Stimulated activated CD4-positive, alpha-beta T cell treated with anti-CD3 and anti-CD28 coated beads, Interleukin-1b, Interleukin-23, amount 100 ng/mL, for 24 hours (primary cell): ENCODE measurements at places on chromosomes 12 and 14.

DNA sequence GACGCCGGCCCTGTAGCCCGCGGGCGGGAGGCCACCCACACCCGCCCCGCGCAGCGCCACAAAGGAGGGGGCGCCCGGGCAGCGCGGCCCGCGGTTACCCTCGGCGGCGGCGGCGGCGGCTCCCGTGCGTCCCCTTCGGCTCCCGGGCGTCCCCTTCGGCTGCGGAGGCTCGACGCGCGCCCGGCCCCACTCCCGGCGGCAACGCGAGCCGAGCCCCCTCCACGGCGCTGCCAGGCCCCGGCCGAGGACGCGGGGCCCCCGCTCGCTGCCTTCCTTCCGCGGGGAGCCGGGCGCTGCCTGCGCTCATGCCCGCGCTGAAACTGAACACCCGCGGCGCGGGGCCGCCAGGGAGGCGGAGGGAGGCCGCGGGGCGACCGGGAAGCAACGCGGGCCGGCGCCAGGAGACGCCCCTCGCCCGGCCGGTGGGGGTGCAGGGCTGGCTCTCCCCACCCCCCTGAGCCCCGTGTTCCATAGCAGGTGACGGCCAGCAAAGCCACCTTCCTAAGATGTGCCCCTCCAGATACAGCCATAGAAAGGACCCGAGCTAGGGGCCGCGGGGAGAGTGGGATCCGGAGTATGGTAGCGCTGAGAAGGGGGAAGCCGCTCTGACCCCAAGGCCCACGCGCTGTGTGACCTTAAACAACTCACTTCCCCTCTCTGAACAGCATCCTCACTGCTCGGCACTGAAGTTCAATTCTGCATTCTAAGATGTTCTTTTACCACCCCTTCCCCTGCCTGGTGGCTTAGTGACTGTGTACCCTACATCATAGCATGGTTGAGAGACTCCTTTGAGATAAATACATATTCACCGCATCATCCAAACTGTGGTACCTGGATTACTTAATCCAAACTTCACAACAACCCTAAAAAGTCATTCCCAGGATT lies 42.8 kb downstream of the KDM2B start:
- DNase-seq = no peak

GRCh38 chr12:52175371-52176350 lies 16.2 kb downstream of the KRT80 start:
- DNase-seq = no peak

DNA sequence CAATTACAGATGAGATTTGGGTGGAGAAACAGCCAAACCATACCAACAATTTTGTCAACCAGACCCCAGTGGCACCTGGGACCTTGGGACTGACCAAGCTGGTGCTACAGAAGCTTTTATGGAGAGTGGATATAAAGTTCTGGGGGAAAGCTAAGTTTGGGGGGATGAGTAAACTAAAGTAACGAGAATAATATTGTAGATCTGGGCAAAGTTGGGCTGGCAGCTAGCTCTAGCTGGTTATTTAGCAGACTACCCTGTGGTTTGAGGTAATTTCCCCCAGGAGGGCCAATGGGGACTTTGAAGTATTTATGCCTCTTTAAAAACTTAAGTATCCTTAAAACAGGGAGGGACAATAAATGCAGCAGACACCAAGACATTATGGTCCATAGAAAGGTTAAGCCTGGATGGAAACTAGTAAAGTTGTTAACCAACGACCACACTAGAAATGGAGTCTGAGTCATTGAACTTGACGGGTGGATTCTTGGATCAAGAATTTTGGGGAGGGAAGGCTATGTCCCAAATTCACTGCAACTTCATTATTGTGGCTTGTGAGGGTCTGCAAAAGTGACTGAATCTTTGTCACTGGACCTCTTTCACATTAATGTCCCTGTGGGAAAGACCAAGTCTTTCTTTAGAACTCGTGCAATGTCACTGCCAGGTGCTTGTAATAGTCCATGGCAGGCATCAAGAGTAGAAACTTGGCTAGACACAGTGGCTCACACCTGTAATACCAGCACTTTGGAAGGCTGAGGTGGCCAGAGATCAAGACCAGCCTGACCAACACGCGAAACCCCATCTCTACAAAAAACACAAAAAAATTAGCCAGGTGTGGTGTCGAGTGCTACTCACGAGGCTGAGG lies 48.5 kb upstream of the OR5AU1 start:
- no peak for DNase-seq

GRCh38 chr12:89700191-89700810 lies 8.3 kb downstream of the ATP2B1 start:
- no peak for DNase-seq

GRCh38 chr14:104332634-104333270 lies 194.4 kb downstream of the KIF26A start:
- no peak for DNase-seq

GRCh38 chr12:75935539-75936242 lies 95.9 kb downstream of the PHLDA1 start:
- no peak for DNase-seq

GRCh38 chr12:3534511-3534910 lies 43.5 kb downstream of the PRMT8 start:
- DNase-seq = no peak

DNA sequence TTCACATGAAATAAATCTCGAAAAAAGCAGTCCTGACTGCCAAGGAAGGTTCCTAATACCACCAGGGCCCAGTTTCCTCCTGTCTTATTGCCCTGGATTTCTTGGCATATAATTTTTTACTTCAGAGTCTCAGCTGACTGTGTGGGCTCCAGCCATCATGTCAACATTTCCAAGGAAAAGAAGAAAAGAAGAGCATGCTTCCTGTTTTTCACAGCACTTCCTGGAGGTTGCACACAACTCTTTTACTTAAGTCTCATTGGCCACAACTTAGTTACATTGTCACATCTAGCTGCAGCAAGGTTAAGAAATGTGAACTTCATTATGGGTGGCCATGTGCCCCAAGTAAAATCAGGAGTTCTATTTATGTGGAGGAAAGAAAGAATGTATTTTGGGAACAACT lies 24.3 kb downstream of the DACT1 start:
- no peak for DNase-seq

DNA sequence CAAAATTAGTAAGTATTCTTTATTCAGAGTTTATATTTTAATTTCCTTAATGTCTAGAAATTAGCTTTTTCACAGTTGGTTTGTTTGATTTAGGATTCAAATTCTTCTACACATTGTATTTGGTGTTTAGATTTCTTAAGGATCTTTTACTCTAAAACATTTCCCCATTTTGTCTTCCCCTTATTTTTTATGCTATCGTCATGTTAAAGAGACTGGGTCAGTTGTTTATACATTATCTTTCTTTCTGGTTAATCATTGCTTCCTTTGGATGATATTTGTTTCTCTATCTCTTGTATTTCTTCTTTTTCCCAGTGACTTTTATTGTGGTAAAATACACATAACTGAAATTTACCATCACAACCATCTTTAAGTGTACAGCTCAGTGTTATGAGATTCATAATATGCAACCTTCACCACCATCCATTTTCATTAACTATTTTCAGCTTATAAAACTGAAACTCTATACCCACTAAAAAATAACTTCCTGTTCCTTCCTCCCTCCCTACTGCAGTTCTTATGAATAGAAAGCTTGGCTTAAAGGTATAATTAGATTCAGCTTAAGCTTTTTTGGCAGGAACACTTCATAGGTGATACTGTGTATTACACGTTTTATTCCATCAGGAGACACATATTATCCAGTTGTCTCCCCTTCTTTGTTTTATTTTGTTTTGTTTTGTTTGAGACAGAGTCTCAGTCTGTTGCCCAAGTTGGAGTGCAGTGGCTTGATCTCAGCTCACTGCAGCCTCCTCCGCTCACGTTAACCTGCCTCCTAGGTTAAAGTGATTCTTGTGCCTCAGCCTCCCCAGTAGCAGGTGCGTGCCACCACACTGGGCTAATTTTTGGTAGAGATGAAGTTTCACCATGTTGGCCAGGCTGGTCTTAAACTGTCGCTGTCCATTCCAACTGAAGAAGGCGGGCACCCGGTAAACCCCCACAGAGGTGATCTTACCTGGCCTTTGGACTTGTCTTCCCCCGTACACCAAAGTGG lies 45.0 kb downstream of the NOPCHAP1 start:
- DNase-seq = no peak

DNA sequence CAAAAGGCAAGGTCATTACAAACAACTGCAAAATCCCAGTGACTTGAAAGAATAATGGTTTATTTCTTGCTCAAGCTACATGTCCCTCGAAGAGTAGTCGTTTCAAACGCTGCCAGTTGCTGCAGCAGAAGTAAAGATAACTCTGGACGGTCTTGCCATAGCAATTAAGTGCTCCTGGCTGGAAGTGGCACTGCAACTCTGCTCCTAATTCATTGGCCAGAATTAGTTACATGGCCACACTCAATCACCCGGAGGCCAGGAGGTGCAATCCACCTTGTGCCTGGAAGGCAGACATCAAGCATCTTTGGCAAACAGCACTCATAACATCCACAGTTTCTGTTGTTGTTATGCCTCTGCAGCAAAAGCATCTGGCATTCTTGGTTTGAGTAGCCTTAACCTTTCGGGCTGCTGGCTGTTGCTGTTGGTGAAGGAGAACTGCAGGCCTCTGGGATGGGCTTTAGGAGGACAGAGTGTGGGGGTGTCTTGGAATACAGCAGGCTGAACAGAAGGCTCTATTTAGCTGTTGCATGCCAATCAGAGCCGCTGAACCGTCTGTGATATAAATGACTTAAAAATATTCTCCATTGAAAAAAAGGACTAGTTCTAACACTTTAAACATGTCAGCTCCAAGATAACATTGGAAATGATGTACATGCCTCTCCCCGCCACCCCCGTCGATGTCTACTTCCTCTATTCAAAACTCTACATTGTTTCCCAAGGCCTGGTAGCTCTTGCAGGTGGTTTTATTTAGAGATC lies 123.5 kb upstream of the DYRK2 start:
- no peak for DNase-seq

DNA sequence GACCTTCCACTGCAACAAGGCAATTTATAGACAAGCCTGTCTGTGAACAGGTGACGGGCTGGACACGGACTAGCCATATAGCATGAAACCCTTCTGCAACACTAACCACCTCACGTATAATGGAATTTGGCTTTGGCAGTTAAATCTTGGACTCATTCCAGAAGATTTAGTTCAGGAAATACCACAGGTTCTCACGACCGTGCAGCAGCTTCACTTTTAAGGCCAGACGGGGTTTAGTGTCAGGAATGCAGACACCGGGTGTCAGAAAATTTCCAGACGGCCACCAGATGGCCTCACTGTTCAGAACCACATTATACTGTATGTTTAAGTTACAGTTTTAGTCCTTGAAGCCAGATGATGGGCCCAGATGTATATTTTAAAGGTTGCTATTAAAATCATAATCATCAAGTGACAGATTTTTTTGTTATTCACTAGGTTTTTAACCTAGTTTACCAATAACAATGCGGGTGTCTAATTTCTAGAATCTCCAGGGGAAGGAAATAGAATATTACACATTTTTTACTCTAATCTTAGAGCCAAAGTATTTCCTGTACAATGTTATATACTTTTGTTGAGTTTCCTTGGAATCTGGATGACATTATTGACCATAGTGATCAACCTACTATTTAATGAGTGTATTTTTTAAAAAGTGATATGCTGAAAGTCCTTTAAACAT lies 90.5 kb upstream of the TMPO start:
- DNase-seq = peak; percentile 7

GRCh38 chr12:98939350-98939749 lies 294.3 kb downstream of the APAF1 start:
- no peak for DNase-seq

DNA sequence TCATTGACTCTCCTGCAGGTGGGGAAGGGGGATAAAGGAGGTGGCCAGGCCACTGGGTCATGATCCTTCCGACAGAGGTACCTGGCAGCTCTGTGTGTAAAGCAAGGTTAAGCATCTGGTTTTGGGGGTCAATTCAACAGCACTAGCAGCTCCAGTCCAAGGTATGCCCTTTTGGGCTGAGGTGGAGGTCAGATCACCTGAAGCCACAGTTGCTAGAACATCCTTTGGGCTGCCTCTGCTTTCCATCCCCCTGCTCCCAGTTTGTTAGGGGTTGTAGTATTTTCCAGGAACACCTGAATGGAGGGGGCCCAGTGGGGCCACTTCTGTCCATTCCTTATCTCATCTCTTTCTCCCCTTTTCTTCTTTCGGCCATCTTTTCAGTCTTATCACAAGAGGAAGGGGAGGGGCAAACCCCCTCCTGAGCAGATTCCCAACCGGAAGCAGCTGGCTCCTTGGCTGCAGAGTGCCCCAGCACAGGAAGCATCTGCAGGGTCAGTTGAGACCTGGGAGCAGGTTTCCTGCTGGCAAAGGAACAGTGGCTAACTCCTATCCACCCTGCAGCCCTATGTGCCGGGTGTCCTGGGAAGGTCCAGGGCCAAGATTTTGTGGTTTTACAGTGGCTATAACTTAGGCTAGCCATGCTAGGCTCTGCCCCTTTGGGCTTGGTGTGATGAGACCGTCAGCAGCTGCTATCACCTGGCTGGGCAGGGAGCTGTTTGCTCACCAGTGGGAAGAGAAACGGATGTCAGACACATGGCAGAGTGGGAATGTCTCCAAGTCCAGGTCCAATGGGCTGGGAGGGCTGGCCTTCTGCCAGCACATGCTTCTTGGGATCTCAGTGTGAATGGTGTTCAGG lies 40.2 kb downstream of the SH2B3 start:
- no peak for DNase-seq

- no peak for DNase-seq
These were observed 1.4 kb downstream of the NTF3 start for GRCh38 chr12:5433081-5433844.

DNA sequence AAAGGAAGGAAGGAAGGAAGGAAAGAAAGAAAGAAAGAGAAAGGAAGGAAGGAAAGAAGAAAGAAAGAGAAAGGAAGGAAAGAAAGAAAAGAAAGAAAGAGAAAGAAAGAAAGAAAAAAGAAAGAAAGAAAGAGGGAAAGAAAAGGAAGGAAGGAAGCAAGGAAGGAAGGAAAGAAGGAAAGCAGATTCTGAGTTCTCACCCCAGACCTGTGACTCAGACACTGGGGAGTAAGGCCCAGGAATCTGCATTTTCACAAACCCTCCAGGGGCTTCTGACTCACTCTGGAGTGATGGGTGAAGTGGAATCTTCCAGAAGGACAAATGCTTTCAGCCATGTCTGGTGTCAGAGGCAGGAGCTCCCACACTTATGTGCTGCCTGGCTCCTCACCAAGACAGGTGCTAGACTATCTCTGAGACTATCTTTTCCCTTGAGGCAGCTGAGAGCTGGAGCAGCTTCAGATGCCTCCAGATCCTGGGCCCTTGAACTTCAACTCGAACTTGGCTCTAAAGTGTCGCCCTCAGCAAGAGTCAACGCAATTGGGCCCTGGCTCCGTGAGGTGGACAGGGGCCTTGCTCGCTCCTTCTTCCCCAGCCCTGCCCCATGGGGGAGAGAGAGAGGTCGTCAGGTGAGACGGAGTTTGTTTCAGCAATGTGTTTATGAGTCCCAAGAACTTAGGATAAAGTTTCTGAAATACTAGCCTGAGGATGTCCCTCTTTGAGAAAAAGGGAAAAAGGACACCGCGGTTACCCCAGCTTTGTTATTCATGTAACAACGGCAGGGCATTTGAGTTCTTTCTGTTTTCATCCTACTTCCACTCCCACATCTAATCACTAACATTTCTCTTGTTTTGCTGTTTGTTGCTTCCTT lies 19.8 kb upstream of the SCARB1 start:
- DNase-seq = no peak

- no peak for DNase-seq
These were observed 268.5 kb downstream of the FOXG1 start for GRCh38 chr14:29035134-29035533.
